ENCODE measurements at places on chromosomes 7 and 10.
A peak's percentile ranks its signal among the peaks of the same experiment; 100 is the strongest.

DNA sequence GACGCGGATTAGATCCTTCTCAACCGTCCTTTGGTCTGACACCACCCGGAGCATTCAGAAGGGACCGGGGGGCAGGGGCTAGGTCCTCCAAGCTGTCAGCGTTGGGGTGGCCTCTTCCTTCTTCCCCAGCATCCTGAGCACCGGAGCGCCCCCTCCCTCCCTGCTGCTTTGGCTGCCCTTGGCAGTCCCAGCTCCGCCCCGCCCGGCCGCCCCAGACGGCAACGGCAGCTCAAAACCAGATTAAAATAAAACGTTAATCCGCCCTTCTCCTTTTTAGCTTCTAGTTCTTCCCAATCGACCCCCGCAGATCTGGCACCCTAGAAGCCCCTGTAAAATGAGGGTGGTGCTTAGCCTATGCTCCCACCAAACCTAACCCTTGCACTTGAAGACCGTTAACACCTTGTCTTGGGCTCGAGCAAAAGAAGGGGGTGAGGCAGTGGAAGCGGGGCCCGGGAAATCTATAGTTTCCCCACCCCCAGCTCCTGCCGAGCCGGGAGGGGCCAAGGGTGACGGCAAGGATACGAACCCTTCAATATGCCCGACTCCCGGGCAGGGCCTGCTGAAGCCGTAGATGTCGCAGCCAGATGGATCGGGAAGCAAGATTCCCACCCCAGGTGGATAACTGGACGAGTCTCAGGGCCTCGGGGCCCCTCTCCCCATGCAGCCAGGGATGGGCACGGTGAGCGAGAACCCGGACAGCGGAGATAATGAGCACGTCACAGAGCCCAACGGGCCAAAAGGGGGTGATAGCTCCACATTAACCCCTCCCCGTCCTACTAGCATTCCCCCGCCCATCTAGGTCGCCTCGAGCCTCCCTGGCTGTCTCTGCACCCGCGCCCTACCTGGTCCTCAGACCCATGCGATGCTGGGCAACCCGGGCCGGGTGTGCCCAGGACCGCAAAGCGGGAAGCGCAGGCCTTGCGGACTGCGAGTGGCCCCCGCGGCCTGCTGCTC lies 169.7 kb downstream of the NRF1 start:
- DNase-seq = no peak

DNA sequence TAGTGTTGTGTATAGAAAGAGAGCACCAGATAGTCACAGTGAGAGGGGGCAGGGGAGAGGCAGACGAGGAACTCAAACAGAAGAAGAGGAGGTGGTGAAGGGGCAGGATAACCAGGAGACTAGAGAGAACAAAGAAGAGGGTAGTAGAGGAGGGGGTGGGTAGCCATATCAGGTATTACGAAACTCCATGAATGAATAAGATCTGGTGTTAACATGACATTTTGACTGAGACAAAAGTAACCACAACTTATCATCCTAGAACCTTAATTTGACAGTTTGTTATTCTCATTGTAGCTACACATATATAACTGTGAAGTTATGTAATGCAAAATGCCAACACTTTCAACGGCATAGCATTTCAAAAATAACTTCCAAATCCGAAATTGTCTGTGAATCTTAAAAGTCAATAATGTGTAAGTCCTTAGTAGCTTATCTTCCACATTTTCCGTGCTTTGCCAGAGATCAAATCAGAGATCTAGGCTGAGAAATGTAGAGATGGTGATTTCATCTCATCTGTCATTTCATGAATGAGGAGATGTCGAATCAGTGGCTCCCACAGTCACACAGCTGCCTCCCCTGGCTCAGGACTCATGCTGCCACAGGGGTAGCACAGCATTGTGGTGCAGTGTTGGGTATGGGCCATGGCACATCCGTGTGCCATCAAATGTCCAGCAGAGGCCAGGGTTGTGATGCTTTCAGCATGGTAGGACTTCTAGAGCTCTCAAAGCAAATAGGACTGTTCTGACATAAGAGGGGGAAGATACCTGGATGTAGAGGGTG lies 202.1 kb downstream of the HECW1 start:
- no peak for DNase-seq

DNA sequence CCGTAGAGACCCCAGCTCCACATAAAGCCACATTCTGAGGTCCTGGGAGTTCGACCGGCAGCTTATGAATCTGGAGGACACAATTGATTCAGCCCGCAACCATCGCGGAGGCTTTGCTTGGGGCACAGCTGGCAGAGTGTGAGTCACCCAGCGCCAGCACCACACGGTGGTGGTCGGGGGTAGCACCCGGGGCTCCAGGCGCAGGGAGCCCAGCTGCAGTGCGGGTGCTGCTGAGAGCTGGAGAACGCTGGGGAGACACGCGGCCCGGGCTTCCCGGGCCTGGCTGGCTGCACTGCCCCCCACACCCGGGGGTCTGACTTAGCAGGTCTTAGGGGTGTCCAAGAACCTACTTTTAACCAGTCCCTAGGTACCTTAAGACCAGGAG lies 87.9 kb downstream of the PAXIP1 start:
- no peak for DNase-seq

GRCh38 chr7:74134117-74134620 lies 40.0 kb upstream of the EIF4H start:
- DNase-seq = peak; percentile 29

DNA sequence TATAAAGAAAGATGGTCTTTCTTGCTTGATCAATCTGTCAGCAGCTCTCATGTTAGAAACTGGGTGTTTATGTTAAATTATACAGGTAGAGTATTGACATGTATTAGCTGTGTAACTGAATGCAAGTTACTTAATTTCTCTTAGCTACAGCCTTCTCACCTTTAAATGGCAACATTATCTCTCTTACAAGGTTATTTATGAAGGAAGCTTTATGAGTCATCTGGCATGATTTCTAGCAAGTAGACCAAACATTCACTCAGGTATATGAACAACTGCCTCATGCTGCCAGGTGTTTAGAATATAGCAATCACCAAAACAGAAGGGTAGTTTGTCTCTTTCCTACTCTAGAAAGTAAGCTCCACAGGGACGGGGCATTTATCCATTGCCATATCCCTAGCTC lies 8.5 kb downstream of the ARL4A start:
- DNase-seq = no peak

GRCh38 chr7:134446446-134446845 lies 12.5 kb downstream of the AKR1B1 start:
- no peak for DNase-seq

DNA sequence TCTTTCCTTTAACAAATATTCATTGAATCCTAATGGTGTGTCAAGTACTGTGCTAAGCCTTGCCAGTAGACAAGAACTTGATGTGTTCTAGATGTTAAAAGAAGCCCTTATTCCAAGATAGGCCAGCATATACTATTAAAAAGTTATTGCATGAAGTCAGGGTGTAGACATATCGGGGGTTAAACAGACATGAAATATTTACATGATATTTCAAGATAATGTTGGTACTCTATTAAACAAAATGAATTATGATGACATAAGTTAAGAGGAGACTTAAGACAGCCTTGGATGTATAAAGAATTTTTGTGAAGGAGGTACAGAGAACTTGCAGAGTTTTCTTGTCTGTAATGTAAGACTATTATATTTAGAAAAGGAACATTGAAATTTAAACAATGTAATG lies 44.8 kb downstream of the HDAC9 start:
- DNase-seq = no peak

DNA sequence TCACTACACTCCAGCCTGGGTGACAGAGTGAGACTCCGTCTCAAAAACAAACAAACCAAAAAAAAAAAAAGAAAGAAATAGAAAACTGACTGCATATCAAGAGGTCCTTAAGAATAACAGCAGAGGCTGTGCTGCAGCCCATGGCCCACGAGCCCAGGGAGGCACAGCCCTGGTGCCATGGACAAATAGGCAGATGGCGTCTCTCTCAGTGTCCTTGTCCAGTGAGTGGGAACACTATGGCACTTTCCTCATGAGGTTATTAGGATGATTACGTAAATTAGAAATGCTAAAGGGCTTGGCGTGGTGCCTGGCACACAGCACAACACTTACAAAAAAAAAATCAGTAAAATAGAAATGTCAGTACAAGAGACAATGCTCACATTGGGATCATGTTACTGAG lies 33.4 kb upstream of the PFKP start:
- no peak for DNase-seq

DNA sequence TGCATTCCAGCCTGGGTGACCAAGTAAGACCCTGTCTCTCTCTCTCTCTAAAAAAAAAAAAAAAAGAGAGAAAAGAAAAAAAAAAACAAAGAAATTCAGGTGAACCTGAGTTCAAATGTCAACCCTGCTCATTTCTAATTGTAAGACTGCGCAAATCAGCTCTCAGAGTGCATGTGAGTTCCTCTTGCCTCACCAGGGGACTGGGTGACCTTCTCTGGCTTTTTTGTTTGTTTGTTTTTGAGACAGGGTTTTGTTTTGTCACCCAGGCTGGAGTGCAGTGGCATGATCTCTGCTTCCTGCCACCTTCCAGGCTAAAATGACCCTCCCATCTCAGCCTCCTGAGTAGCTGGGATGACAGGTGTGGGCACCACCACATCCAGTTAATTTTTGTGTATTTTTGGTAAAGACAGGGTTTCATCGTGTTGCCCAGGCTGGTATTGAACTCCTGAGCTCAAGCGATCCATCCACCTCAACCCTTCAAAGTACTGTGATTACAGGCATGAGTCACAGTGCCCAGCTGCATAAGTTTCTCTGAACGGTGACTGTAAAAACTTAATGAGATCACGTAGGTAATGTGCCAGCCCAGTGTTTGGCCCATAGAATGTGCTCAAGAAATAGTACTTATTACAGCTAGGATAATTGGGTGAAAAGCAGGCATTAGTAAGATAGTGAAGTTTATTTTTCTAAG lies 45.3 kb upstream of the BAMBI start:
- no peak for DNase-seq

GRCh38 chr10:14731875-14732512 lies 42.7 kb downstream of the FAM107B start:
- DNase-seq = no peak

- DNase-seq = no peak
These were observed 166.0 kb upstream of the TCF7L2 start for GRCh38 chr10:112784022-112784461.

DNA sequence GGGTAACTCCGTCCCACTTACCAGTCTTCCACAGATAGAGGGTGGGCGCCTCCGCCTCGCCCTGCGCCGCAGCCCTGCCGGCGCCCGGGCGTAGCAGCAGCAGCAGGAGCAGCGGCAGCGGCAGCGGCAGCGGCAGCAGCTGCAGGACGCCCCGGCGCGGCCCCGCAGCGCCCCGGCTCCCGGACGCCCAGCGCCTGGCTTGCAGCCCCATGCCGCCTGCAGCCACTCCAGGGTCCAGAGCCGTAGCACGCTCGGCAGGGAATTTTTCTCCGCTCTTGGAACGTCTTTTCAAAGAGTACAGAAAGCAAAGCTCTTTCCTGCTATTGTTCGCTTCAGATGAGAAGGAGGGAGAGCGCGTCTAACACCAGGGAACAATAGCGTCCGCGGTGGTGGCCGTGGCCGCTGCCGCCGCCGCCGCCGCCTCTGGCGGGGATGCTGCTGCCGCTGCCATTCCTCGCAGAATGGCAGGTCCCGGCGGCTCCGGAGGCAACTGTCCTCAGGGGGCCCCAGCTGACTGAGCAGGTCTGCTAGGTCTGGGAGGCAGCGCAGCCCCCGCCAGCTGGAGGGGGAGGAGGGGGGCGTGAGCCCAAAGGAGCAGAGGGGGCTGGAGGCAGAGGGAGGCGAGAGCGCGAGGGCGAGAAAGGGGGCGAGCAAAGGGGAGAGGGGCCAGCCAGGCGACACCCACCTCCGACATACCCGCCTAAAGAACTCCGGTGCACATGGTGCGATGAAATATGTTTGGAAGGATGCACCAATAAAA lies at the start of gene THSD7A:
THSD7A (minus strand) TSS at position 463 of the 760 bp plus-strand sequence; CDS start at position 211, 252 bp downstream.
- peak; percentile 72 for DNase-seq

- DNase-seq = no peak
These were observed 11.8 kb upstream of the PDCD4 start for GRCh38 chr10:110859973-110860376.

- DNase-seq = no peak
These were observed 327.3 kb downstream of the HTR7 start for GRCh38 chr10:90530521-90530920.

DNA sequence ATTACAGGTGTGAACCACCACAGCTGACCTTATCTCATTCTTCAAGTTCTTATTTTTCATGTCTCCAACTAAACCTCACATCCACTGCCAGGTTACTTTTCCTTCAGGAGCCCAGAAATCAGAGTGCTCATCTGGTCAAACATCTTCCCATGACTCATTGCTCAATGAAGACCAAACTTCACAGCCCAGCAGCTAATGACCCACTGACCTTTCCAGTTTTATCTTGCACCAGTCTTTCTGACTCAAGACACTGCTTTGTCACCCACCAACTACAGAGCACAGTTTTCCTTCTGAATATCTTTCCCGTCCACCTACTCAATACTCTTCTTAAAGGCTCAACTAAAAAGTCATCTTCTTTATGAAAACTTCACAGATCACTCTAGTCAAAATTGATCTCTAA lies 245.1 kb downstream of the CHCHD3 start:
- DNase-seq = no peak

- no peak for DNase-seq
These were observed 32.9 kb downstream of the TLX1 start for GRCh38 chr10:101164020-101164419.

- DNase-seq = no peak
These were observed 296.8 kb downstream of the PCLO start for GRCh38 chr7:82865856-82866255.

GRCh38 chr10:3578159-3578558 lies 206.8 kb downstream of the KLF6 start:
- DNase-seq = no peak

- no peak for DNase-seq
These were observed 57.8 kb downstream of the SYPL1 start for GRCh38 chr7:106054156-106054910.

GRCh38 chr7:22563621-22564241 lies 63.7 kb upstream of the STEAP1B start:
- peak; percentile 45 for DNase-seq

DNA sequence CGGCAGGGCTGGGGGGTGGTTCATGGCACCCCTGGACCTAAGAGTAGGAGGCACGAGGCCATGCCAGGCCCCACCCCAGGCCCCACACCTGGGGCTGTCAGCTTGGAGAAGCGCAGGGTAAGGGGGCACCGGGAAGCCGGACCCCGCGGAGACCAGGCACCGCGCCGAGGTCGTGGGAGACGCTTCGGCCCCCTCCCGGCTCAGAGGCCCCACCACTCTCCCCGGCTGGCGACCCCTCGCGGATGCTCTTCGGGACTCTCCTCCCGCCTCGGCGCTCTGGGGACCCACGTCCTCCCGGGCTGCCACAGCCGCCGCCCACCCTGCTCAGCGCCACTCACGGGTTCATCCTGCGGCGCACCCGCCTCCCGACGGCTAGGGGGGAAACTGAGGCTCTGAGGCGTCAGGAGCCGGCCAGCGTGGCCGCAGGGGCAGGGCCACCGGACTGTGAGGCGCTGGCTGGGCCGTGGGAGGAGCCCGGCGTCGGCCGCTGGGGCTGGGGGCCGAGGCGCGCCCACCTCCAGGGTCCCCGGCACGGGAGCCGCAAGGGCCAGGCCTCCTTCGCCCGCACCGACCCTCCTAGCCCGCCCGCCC lies 25.9 kb downstream of the PDGFA start:
- DNase-seq = no peak

DNA sequence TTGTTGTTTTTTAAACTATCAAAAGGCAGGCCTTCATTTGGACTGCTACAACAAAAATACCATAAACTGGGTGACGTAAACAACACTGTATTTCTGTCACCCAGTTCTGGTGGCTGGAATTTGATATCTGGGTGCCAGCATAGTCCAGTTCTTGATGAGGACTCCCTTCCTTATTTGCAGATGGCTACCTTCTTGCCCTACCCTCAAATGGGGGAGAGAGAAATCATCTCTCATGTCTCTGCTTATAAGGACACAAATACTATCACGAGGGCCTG lies 25.2 kb downstream of the ACTA2 start:
- no peak for DNase-seq

GRCh38 chr10:14454629-14455028 lies 123.9 kb upstream of the FRMD4A start:
- DNase-seq = no peak

Data from cardiac muscle cell (in vitro differentiated cells and primary cell).